ENCODE measurements at places on chromosomes 6 and 20.

- DNase-seq, result no peak
Observed at GRCh38 chr20:58746620-58747019, 54.0 kb downstream of the NPEPL1 start.

DNA sequence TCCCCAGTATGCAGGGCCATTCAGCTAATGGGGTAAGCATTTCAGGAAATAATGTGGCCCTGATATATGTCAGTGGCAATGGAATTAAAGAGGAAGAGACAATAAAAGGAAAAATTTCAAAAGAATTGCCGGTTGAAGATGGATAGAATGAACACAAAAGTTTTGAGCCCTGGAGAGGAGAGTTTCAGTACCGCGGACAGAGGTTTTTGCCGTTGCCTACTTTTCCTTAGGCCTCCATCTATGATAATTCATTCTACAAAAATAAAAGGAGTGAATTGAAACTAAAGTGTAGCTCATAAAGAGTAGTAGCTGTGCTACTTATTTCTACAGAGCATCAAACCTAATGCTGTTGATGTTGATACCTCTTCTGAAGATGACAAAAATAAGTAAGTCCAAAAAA, 140.7 kb downstream of the RNASET2 start:
- no peak for DNase-seq

GRCh38 chr6:148144917-148145521, 197.6 kb upstream of the SASH1 start:
- peak; percentile 12 for DNase-seq

GRCh38 chr6:31528307-31528777, 420 bp upstream of the MCCD1 start:
- no peak for DNase-seq

DNA sequence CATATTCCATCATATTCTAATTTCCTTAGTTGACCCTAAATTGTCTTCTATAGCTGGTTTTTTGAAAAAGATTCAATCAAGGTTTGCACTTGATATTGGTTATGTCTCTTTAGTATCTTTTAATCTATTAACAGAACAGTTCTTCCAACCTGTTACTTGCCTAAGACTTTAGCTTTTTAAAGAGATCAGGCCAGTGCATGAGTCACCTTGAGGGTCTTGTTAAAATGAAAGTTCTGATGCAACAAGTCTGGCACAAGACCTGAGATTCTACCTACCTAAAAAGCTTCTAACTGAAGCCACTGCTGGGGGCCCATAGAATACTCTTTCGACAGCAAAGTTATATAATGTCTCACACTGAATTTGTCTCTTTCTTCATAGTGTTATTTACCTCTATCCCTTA, 3.2 kb downstream of the USP45 start:
- no peak for DNase-seq

- DNase-seq, result no peak
Observed at GRCh38 chr20:43293068-43293786, 103.5 kb upstream of the PTPRT start.

DNA sequence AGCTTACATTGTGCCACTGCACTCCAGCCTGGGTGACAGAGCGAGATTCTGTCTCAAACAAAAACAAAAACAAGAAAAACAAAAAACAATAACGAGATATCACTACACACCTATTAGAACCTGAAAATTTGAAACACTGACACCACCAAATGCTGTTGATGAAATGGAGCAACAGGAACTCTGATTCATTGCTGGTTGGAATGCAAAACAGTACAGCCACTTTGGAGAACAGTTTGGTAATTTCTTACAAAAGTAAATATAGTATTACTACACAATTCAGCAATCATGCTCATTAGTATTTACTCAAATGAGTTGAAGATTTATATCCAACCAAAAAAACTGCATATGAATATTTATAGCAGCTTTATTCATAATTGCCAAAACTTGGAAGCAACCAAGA, 135.8 kb upstream of the AKIRIN2 start:
- no peak for DNase-seq

Measured in stimulated activated CD4-positive, alpha-beta T cell treated with anti-CD3 and anti-CD28 coated beads, Interleukin-4, amount 100 ng/mL, for 4 hours (primary cell).